Neural crest cell (in vitro differentiated cells): ENCODE measurements at places on chromosomes 2 and 18.

GRCh38 chr18:48991319-48991660 lies 40.5 kb upstream of the SMAD7 start:
- no peak for DNase-seq

DNA sequence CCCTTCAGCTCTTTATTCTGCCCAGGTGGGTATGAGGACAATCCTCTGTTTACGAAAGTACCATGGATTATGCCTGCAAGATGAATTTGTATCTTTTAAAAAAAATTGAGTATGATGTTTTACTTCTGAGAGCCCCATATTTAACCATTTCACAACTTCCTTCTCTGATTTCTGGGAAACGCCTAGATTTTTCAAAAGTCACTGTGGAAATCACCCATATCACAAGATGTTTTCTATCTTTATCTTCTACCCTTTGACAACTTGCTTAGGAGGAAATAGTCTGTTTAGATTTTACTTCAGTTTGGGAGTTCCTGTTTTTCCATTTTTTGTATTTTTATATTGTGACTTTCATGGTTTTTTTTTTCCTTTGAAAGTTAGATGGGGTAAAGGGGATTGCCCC lies 53.0 kb downstream of the ICOS start:
- no peak for DNase-seq

DNA sequence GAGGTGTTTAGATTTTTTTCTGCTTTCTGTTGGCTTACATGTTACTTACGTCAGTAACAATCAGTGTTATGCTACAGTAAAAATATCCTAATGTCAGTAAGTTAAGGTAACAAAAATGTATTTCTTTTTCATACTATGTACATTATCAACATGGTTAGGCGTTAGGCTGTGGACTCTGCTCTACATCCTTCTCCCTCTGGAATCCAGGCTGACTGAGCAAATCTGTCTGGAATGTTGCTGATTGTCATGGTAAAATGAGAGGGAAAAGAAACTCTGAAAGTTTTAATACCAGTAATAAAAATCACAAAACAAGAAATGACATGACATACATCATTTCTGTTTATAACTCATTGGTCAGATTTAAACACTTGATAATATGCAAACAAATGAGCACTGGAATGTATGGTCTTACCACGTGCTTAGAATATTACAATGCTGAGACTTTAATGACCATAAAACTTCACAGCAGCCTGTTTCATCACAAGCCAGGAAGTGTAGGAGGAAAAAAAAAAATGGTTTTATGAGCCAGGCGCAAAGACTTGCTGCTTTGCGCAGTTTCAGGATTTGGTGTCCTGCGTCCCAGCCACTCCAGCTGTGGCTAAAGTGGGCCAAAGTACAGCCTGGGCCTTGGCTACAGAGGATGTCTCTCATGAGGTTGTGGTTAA lies 252.4 kb downstream of the FSIP2 start:
- no peak for DNase-seq

DNA sequence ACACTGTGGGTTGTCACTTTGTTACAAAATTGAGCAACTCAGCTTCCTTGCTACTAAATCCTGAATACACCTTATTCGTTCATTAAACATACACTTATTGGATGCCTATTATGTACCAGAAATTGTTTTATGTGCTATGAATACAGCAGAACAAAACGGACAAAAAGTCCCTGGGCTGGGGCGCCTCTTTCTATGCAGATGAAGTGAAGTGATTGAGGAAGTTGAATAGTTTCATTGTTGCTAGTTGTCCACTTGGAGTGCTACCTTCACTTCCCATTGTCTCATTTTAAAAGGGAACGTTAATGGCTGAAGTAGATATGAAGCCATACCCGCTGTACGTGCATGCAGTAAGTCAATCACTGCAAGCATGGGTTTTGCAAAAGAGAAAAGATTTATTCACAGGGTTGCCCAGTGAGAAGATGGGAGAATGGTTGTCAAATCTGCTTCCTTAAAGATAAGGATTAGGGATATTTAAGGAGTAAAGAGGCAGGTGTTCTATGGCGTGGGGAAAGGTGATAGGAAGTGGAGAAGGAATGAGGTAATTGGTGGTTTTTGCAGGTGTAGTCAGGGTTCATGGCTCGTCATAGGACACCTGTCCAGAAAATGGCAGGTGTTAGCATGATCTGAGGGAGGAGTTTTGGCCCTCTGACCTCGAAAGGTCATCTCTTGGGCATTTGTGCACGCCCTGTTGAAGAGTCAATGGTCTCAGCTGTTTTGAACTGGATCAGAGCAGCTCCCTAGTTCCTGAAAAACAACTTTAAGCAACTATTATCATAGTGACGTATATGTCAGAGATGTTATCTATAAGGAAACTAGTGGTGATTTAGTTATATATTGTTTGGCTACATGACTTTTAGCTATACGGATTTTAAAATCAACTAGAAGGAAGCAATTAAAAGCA lies 23.5 kb downstream of the TRPM8 start:
- no peak for DNase-seq

- DNase-seq, result no peak
Observed at GRCh38 chr18:6546229-6546628, 131.5 kb upstream of the L3MBTL4 start.

DNA sequence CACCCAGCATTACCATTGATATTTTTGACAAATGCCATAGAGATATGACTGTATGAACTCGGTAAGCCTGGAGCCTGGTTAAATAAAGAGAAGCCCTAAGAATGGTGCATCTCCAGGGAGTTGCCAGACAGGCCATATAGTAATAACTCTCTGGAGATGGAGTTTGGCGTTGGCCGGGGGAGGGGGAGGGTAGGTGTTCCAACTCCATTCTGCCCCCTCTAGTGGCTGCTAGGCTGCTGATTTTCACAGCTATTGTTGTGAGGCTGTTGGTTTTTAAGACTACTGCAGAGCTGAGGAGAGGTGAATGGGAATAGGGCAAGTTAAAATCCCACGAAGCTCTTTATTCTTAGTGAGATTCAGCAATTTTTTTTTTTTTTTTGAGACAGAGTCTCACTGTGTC lies 99.9 kb downstream of the GALNT14 start:
- no peak for DNase-seq

- no peak for DNase-seq
Observed at GRCh38 chr2:118237451-118237850, 149.2 kb downstream of the INSIG2 start.

DNA sequence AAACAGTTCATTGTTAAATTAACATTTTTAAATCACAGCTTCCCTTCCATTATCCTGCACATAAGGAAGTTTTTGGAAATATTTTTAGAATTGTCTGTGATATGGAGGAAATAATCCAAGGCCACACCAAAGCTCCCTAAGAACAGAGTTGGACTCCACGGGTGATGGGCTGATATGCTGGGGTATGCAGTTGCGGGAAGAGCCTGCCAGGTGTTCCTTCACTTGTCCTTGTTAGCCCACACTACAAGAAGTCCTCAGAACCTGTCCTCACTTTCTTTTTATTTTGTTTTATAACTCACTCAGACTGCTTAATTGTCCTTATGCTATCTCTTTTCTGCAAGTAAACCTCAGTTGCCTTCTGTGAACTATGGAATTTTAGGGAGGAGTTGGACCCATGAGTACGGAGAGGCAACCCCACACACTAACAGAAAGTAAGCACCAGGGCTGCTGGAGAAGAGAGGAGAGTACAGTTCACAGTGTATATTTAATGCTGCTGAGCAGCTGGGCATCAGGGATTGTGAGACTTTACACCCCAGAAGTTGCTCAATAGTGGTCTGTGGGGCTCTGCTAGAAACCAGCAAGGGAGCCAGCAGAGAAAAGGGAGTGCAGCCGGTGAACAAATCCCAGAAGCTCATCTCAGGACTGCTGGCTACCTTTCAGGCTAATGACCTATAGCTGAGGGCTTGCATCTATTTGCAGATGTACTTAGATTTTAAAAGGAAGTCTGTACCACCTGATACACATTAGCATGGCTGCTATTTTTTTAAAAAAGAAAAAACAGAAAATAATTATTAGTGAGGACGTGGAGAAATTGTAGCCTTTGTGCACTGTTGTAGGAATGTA lies 280.1 kb upstream of the STON1 start:
- DNase-seq, result no peak

GRCh38 chr18:71754246-71754645 lies 789.9 kb downstream of the CBLN2 start:
- DNase-seq, result no peak

DNA sequence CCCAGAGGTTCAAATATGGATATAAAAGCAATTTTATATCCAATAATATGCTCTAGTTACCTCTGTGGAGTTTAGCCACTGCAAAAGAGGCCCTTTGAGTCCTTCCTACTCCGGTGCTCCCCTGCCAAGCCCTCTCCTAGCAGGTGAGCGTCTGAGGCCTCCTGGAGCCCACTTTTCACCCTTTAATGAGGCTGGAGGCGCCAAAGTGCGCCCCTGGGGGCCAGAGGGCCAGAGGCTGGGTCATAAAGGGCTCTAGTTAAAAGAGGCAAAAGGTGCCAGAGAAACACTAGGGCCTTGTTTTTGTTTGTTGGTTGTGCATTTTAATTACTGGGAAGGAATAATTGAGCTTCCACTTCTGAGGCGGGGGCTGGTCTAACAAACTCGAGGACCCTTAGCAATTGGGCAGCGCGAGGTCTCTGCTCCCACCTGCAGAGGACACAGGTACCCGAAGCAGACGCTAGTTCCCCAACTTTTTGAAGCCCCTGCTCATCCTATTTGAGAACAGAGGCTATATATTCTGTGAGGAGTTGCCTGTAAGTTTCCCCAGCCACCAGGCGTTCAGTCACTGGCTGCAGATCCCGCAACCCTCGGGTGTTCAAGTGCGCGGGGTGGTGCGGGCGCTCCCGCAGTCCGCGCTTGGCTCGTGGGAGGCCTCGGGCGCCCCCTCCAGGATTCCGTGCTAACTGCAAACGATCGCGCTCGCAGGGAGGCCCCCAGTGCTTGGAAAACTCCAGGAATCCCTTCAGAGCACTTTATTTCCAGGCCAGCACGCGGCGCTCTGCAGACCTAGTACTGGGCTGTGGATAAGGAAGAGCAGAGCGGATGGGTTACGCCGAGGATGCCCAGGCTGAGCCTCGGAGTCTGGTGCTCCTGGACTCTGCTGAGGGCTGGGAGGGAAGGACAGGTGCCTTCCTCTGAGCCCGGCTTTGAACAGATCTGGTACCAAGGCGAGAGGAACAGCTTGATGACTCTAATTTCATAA lies 14.1 kb downstream of the MSGN1 start:
- peak; percentile 89 for DNase-seq

- DNase-seq, result no peak
Observed at GRCh38 chr18:55529581-55529980, 58.4 kb downstream of the TCF4 start.

GRCh38 chr2:218476676-218477075 lies 57.8 kb downstream of the VIL1 start:
- DNase-seq, result no peak

DNA sequence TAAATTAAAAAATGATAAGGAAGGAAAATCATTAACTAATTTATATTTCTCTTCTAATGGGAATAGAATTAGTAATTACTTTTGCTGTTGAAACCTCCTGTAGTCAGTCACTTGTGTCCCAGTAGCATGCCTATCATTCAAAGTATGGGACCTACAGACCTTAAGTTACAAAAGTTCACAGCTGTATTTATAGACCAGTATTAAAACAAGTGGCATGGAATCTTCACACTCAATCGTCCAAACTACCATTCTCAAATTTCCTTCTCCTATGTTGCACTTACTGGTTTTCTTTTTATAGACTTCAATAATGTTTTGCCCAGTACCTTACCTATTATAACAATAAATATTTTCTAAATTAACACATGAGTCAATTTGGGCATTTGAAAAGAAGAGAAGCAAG lies 639.9 kb downstream of the ERBB4 start:
- no peak for DNase-seq

GRCh38 chr2:39487398-39488250 lies 50.5 kb upstream of the MAP4K3 start:
- DNase-seq, result no peak

DNA sequence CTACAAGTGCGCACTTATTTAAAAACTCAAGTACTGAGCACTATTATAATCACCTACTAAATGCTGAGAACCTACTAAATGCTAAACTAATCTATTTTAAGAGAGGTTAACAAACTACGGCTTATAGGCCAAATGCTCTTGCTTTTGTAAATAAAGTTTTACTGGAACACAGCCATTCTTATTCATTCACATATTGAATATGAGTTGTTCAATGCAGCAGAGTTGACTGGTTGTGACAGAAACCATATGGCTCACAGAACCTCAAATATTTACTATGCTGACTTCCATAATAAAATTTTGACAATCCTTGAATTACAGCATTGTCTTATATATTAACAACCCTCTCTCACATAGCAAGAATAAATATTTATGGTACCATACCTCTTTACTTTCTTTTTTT lies 103.2 kb downstream of the ZNF521 start:
- DNase-seq, result no peak

DNA sequence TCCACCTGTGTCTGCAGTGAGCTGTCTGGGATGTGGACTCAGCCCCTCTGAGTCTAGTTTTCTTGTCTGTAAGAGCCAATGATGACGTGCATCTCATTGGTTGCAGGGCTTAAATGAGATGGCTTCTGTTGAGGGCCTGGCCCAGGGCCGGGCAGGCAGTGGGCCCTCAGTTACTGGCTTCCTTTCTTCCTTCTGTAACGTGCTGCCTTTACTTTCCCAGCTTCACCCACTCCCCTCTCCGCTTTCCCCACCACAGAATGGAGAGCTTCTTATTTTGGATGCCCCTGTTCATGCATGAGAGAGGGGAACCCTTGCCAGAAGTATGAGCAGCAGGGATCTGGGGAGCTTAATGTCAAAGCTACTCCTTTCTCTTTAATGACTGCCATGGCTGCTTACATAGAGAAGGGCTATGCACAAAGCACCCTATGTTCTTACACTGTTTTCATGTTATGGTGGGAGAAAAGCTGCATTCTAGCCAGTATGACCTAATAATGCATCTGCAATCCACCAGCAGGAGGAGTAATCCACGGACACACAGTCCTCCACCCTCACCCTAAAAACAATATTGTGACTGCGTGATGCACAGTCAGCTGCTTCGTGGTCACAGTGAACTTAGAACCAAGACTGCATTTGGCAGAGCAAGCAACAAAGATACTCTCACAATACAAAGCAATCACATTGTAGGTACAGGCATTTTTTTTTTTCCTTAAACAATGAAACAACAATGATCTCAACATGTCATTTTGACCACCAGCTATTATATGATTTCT lies 37.2 kb downstream of the CREG2 start:
- no peak for DNase-seq

GRCh38 chr18:22987547-22988189 lies 54.5 kb downstream of the RBBP8 start:
- DNase-seq, result no peak

GRCh38 chr18:36402765-36403396 lies 105.4 kb downstream of the FHOD3 start:
- no peak for DNase-seq

DNA sequence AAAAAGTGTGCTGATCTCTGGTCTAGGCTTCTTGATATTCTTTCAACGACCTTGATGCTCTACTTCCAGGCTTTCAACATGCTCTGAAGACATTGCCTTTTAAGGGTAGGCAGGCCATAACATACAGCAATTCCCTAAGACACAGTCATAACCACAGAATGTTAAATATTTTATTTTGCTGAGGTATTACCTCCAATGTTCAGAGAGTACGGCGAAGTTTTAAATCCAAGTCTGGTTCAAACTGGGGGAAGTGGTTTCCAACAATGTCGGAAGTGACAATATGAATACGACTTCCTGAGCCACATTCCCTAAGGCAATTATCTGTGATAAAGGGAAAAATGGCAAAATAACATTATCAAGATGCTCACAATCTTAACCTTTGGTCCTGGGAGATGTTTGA lies 1077.9 kb upstream of the PIK3C3 start:
- DNase-seq, result no peak
